ENCODE measurements at places on chromosomes 12 and 14. TPM values are rescaled to one million over a fixed set of nuclear protein-coding genes. Genes with fewer than 3 reads are reported as not detected.
A peak's percentile ranks its signal among the peaks of the same experiment; 100 is the strongest.

- DNase-seq = no peak
Measured at GRCh38 chr12:53963434-53964314, 9.0 kb downstream of the HOXC12 start.

DNA sequence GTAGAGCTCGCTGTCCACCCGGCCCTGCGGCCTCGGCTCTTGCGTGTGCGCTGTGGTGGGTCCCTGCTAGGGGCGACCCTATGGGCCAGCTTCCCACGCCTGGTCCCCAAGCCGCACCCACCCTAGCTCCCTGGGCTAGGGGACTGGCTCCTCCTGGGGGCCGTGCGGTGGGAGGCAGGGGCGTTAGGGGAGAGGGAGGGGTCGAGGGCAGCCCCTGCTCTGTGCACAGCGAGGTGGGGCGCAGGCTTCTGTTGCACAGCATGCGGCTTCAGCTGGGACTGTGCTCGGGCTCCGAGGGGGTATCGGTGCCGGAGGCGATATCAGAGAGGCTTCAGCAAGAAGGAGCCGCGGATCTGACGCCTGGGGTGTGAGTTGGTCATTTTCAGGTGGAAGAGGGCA, 86.1 kb downstream of the ALG10 start:
- DNase-seq = no peak

- no peak for DNase-seq
Measured at GRCh38 chr12:92554158-92555073, 148.4 kb upstream of the PLEKHG7 start.

- DNase-seq = no peak
Measured at GRCh38 chr14:100305324-100306100, 732 bp downstream of the SLC25A29 start.

Gene WNT1
- not detected for total RNA-seq

Gene GUCY2C
- total RNA-seq = not detected

DNA sequence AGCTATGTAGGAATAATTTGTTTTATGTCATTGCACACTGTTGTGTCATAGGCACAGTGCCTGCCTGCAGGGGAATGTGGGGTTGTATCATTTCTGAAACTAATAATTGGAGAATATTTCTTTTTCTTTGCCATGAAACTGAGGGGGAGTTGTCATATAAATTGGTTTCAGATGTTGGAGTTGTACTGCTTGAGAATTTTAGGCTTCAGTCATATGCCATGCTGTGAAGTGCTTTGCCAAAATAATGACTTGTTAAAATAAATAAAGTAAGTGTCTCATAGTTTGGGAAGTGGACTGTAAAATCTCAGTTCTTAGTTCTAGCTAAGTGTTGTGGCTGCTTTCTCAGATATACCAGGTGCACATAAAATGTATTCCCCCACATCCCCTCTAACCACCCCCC, 116.8 kb downstream of the DAAM1 start:
- no peak for DNase-seq

Gene KCNK13
- total RNA-seq = not detected

DNA sequence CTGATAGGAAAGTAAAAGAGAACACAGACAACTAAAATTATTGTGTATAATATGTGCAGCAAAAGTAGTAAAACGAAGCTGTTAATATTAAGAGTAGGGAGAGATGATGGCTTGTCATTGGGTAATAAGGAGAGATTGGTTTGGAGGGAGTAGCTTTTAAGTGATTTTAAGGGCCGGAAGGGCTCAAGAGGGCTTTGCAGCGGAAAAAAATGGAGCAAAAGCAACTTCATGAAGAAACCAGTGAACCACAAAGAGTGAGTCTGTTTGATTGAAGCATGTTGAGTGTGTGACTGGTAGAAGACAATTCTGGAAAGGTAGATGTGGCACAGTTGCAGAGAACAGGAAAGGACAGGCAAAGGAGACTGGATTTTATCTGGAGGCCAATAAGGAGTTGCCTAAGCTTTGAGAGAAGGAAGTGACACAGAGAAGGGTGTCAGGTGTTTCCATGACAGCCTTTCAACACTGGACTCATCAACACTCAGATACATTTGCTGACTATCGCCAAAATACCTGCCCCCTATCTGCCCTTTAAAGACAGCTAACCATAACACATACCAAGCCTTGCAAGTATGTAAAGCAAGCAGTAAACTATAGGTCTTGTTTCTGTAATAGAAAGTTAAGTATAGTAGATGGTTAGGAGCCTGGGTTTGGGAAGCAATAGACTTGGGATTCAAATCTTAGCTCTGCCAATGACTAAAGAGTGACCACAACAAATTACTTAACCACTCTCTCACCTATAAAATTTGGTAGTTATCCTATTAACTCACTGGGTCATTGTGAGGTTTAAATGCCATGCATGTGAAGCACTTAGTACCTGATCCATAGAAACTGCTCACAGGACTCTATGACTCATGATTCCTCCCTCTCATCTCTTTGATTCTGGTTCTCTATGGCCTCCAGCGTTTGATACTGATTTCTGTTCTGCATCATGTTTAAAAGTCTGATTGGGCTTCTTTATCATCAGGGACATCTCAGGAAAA, 117.3 kb upstream of the LMNTD1 start:
- peak; percentile 92 for DNase-seq

- DNase-seq = no peak
Measured at GRCh38 chr14:23388996-23389395, 12.2 kb downstream of the CMTM5 start.

DNA sequence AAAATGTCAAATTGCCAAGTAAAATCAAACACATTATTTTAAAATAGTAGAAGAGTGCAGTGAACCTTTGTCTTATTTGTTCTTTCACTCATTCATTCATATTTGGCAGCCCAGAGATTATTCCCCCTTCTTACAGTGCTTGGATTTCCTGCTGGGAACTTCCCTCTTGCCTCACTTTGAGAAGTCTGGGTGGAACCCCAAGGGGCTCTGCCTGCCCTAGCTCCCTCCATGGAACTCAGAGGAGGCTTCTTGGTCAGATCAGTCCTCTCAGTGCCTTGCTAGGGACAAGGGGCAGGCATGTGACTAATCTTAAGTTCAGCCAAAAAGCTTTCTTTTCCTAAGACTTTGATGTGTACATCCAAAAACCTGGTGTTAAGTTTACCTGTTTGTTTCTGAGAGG, 84.7 kb upstream of the OVCH1 start:
- DNase-seq = no peak

Gene LGR5
- total RNA-seq = not detected

Gene SPATS2
- total RNA-seq = 40.6 TPM

DNA sequence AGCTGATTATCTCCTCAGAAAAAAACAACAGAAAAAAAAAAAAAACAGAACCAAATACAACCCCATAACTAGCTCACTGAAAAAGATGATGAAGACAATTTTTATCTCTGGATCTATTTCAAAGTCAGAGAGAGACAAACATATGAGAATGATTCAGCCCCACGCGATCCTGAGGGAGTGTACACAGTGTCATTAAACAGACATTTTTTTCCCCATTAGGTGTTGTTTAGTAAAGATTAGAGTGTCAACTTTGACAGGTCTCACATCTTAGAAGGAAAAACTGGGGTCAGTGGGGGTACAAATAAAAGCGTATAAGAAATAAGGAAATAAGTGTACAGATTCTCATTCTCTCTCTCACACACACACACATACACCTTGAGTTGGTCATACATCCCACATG, 635.4 kb downstream of the NRXN3 start:
- DNase-seq = no peak

- no peak for DNase-seq
Measured at GRCh38 chr14:99667821-99668220, 16.3 kb upstream of the CYP46A1 start.

- DNase-seq = no peak
Measured at GRCh38 chr12:31118347-31119191, 44.9 kb downstream of the DDX11 start.

DNA sequence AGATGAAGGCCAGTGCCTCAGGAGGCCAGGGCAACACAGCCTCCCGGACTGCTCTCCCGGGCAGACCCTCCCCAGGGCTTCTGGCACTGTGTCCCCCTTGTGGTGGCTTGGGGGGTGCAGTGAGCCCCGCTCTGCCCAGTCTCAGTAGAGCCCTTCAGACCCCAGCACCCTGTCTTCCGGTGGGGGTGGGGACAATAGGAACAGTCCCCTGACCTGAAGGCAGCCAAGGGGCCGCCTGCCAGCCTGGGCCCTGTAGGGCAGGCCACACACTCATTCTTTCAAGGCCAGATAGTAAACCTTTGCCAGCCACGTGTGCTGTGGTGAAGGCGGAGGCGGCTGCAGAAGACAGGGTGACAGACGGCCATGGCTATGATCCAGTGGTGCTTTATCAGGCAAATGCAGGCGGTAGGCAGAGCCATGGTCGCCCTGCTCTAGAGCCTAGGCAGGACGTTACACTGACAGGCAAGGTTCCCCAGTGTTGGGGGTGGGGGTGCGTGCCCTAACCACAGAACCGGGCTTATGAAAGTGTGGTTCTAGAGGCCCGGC, 15.0 kb downstream of the ZFYVE21 start:
- no peak for DNase-seq

DNA sequence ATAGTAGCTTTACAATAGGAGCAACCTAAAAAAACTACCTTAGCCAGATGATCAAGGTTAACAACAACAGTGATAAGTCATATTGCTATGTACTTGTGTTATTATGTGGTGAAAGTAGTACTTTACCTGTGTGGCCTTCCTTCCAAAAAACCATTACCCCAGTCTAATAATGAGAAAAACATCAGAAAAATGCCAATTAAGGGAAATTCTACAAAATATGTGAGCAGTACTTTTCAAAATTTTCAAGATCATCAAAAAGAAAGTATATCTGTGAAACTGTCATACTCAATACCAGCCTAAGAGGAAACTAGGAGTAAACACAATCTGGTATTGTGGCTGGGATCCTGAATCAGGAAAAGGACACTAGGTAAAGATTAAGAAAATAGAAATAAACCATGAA, 165.3 kb upstream of the PKP2 start:
- DNase-seq = no peak

- DNase-seq = peak; percentile 60
Measured at GRCh38 chr14:104864267-104865080, 594 bp upstream of the CEP170B start.

Gene OTX2
- total RNA-seq = not detected

- no peak for DNase-seq
Measured at GRCh38 chr14:55467307-55467706, 26.9 kb upstream of the TBPL2 start.

GRCh38 chr14:65704850-65705249, 292.3 kb downstream of the FUT8 start:
- DNase-seq = no peak

- DNase-seq = no peak
Measured at GRCh38 chr14:96752125-96752524, 45.1 kb upstream of the VRK1 start.

GRCh38 chr14:104113631-104114420, 24.6 kb upstream of the KIF26A start:
- no peak for DNase-seq

GRCh38 chr14:76088771-76089571, 62.8 kb upstream of the GPATCH2L start:
- DNase-seq = no peak

GRCh38 chr12:26799741-26800140, 33.3 kb downstream of the ITPR2 start:
- no peak for DNase-seq

Gene SLC39A5
- total RNA-seq = 0.21 TPM

Gene RITA1
- 27.0 TPM for total RNA-seq

Gene AQP6
- total RNA-seq = 0.03 TPM

GRCh38 chr14:91143862-91144261, 30.0 kb downstream of the DGLUCY start:
- no peak for DNase-seq

Gene COL2A1
- total RNA-seq = 0.07 TPM

DNA sequence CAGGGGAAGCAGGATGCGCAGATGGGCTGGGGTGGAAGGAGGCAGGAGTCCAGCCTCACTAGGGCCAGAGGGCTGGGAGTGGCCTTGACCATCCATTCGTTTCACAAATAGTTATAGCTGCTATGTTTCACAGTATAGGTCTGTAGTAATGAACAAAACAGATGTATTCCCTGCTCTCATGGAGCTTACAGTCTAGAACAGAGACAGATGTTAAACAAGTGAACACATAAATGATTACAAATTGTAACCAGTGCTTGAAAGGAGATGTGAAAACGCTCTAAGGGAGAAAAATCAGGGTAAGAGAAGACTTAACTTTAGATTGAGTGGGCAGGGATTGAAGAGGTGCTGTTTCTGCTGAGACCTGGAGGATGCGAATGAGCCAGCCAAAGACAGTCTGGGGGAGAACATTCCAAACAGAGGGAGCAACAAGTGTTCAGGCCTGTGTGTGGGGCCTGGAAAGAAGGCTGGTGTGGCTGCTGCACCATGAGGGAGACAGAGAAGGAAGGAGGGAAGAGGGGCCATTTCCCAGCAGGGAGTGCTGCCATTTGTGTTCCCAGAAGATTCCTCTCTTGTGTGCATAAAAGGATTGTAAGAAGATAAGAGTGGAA, 14.6 kb downstream of the CFAP251 start:
- no peak for DNase-seq

GRCh38 chr12:68200854-68201253, 24.8 kb downstream of the IL26 start:
- no peak for DNase-seq

- DNase-seq = no peak
Measured at GRCh38 chr12:108442067-108442466, 73.0 kb upstream of the FICD start.

DNA sequence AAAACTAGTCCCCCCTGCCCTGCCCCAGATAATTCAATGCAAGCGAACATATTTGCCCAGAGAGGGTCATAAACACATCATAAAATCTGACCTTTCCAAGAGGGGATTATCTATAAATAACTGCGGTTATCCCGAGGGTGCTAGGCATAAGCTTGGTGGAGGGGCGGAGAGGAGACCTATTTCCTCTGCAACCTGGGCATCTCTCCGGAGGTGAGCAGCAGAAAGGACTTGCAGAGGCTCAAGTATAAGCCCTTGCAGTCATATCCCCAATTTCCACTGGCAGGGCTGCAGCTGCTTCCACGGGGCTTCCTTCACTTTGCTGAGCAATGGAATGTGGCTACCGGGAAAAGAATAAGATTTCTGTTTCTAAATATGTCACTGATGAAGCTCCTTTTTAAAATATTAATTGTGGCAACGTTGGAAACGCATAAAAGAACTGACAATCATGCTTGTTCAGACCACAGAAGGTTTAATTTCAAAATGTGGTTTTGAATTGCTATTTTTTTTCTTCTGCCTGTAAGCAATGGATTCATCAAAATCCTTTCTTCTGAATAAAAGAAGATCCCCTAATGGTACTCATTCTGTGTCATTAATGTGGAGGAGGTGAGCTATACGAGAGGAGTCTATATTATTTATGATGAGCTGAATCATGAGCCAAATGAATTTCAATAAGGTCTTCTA, 268.9 kb upstream of the ATP2B1 start:
- DNase-seq = no peak
